ENCODE measurements at places on chromosomes 1 and 21.
A peak's percentile ranks its signal among the peaks of the same experiment; 100 is the strongest.

GRCh38 chr1:51966559-51966958, 23.9 kb downstream of the RAB3B start:
- no peak for DNase-seq

GRCh38 chr21:41612674-41613532, 104.9 kb upstream of the TMPRSS2 start:
- DNase-seq = peak; percentile 86

GRCh38 chr1:228500143-228500734, 13.1 kb downstream of the RNF187 start:
- DNase-seq = no peak

DNA sequence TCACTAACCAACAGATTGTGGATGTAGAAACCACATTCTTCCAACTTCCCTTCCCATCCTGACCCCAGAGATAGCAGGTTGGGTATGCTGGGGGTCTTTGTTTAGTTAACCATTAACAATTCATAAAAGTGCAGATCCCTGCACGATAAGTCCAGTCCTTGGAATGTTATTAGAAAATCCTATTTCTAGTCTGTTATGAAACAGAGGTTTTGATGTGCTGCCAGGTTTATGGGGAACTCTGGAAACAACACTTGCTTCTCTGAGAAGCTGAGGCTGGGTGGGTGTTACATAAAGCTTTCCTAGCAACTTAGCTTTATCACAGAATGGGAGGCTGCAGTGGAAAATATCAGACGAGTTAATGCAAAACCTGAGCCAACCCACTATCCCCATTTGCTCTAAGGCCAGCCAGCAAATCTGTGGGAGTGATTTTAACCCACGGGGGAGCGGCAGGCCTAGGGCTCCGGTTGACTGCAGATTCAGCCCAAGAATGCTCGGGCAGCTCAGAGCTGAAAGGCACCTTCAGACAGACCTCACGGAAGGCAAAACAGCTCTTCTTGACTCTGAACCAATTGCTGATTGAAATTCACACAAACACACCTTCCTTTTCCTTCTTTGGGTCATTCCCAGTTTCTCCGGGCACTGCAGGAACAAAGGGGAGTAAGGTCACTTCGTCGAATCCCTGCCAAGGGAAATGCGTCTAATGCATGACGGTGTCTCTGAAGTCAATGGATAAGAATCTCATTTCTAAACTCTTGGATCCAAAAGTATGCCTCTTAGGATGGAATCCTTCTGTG, 111.7 kb upstream of the IRF2BP2 start:
- no peak for DNase-seq

DNA sequence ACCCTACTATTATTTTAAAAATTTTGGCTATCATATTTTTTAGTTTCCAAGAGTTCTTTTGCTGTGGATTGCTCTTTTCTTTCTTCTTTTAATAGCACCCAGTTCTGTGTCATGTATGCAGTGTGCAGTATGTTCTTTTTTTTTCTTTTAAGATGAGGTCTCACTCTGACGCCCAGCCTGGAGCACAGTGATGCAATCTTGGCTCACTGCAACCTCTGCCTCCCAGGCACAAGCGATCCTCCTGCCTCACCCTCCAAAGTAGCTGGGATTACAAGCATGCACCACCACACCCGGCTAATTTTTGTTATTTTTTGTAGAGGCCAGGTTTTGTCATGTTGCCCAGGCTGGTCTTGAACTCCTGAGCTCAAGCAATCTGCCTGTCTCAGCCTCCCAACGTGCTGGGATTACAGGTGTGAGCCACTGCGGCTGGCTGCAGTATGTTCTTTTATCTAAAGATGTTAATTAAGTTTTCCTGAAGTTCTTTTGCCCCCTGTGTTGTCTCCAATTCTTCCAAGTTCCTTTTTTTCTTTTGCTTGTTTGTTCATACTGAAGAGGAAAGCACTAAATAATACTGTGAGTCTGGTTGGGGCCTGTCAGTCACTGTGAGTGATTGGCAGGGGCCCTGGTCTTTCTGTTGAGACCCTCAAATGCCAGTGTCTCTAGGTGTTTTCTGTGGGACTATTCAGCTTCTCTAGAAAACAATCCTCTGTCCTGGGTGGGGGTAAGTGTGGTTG, 17.5 kb upstream of the TTC22 start:
- DNase-seq = no peak

DNA sequence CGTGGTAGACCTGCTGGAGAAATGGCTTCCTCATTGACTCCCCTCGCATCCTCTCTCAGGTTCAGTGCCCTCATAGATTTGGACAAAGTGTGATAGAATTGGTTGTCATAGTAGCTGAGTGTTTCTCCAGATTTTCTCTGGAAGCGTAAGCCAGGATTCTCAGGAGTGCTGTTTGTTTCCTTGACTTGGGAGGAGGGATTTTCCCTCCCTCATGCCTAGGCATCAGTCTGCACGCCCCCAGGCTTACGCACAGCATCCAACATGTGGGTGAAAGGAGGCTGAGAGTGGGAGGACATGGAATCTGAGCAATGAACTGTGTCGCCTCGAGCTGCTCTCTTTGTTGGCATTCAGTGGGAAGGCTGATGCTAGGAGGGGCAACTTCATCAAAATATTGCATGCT, 503.5 kb downstream of the LTN1 start:
- DNase-seq = no peak

DNA sequence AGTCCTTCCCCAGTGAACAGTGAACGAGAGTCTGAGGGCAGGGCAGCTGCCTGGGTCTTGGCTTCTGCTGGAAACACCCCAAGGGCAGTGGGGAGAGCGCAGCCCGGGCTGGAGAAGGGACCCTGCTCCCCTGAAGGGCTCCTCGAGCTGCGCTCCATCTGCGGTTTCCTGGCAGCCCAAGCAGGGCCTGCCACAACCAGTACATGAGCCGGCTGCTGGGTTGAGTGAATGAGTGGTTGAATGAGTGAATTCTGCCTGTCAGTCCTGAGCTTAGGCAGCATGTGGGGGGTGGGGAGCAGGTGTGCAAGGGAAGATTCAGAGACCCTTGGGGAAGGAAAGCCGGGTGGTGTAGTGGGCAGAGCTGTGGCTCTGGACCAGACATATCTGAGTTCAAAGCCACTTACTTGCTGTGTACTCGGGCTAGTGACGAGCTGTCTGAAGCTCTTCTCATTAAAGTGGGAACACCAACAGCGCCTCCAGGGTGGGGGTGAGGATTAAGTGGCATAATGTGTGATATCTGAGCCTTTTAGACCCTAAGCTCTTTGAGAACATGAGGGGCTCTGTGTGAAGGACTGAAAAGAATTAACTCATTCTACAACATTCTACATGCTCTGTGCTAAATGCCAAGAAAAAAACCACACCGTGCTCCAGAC, 3.7 kb downstream of the OPRD1 start:
- DNase-seq = no peak

DNA sequence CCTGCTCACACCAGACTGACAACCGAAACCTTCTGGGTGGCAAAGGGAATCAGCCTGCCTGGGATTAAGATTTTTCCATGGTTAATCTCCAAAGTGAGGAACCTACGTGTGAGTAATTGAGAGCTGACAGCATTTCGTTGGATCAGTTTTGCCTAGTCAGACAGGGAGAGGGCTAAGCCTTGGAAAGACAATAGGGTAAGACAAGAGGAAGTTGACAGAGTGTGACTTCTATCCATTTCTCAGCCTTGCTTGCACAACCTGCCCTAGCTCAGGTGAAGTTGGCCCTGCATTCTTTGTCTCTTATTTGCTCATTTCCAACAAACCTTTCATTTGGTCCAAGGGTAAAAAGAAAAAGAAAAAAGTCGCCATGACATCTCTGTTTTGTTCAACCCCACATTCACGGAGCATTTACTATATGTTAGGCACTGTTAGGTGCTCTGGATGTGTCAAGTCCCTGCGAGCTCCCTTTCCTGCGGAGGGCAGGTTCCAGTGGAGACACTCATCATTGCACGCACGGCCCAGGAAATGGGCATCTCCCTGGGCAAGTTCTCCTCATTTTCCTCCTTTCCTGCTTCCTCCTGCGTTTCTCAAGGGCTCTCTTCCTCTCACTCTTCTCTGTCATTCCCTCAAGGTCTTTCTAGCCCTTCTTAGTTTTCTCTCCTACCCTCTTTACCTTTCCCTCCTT, 23.3 kb downstream of the KIRREL1 start:
- DNase-seq = no peak

DNA sequence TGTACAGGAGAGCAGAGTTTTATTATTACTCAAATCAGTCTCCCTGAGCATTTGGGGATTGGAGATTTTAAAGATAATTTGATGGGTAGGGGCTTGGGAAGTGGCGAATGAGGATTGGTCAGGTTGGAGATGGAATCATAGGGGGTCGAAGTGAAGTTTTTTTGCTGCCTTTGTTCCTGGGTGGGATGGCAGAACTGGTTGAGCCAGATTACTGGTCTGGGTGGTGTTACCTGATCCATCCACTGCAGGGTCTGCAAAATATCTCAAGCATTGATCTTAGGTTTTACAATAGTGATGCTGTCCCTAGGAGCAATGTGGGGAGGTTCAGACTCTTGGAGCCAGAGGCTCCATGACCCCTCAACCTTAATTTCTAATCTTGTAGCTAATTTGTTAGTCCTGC, 108.8 kb downstream of the BACH1 start:
- no peak for DNase-seq

GRCh38 chr1:33015216-33015615, 21.5 kb downstream of the AK2 start:
- no peak for DNase-seq

DNA sequence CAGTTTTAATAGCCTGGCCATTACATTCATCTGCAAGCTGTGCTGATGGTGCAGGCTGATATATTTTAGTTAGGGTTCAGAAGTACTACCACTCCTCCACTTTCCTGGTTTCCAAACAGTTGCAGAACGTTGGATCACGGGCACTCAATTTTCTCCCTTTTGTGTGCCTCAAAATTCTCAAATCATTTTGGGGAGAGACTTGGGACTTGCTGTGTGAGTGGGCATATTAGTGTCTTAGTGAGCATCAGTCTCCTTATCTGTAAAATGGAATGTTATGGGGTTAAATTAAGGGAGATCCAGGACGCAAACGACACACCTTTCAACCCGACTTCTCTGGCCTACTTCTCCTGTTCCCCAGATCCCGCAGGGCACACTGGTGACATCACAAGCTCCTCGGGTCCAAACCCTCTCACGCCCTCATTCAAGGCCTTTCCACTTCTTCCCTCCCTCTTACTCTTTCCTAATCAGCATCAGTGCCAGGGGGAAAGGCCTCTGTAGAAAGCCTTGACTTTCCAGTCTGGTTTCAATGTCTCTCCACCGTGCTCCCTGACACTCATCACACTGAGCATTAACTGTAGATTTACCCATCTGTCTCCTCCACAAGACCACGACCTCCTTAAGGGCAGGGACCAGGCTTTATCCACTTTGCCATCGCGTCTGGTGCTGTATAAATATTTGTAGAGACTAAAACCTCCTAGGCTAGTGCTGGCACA, 1.2 kb downstream of the PIGP start:
- no peak for DNase-seq

GRCh38 chr1:39016604-39017171, 9.5 kb upstream of the NDUFS5 start:
- DNase-seq = no peak

DNA sequence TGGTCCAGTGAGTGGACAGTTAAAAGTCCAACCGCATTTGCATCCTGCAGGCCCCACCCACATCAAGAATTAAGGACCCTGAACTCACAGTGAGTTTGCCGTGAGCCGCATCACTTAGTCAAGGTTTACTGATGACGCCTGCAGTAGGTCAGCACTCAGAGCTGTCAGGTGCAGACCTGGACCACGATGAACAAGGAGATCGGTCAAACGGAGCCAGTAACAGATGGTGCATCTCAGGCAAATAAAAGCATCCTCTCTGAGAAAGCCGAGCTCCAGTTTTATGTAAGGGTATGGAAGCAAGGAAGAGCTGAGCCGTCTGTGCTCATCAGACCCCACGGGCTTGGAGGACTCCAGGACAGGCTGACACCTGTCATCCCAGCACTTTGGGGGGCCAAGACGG, 4.5 kb downstream of the PRDM15 start:
- no peak for DNase-seq

- DNase-seq = peak; percentile 38
Measured at GRCh38 chr1:42922687-42923366, 35.8 kb downstream of the SLC2A1 start.

DNA sequence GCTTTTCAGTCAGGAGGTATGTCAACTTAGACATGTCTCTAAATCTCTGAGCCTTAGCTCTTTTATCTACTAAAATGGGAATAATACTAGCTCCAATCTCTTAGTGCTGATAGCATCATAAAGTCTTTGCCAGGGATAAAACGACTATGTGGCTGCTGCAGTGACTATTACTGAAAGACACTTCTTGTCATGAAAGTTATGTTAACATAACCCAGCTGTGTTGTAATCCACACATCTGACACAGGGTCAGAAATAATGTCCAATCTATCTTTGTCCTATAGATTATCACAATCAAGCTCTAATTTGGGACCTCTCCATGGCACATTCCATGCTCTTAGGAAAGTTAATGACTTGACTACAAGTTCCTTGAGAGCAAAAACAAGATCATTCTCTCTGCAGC, 62.8 kb downstream of the JAK1 start:
- DNase-seq = no peak

DNA sequence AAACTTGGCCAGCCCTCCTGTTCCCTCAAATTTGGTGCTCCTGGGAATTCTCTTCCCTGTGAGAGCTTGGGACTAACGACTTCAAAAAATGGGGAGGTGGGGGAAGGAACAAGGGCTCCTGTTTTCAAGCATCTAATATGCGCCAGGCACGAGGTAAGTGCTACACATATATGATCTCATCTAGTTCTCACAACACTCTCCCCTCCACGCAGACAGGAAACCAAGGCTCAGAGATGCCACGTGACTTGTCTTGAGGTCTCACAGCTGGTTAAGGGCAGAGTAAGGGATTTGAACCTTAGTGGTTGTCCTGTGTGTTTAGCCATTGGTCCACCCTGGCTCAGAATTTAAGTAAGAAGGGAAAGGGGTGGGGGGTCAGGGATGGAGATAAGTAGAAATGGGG, 125.9 kb downstream of the DMRTB1 start:
- no peak for DNase-seq

GRCh38 chr1:174160603-174161002, 1.3 kb downstream of the RABGAP1L start:
- no peak for DNase-seq

DNA sequence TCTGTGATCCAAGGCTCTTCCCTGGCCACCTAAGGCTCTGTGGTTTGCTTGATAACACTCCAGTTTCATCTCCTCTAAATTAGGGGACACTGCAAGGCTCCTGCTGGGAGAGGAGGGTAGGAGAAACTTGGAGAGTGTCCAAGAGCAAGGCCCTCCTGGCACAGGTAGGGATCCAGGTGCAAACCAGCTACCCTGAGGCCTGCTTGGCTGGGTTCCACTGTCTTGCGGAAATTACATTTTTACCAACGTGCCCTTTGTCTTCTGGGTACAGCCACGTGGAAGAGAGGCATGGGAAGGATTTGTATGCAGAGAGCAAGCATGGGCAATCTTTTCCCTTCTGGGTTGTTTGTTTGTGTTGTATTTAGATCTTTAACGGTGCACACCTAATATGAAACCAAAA, 132.5 kb downstream of the PRDM2 start:
- DNase-seq = no peak

- DNase-seq = no peak
Measured at GRCh38 chr1:9426291-9426711, 113.0 kb upstream of the SLC25A33 start.

DNA sequence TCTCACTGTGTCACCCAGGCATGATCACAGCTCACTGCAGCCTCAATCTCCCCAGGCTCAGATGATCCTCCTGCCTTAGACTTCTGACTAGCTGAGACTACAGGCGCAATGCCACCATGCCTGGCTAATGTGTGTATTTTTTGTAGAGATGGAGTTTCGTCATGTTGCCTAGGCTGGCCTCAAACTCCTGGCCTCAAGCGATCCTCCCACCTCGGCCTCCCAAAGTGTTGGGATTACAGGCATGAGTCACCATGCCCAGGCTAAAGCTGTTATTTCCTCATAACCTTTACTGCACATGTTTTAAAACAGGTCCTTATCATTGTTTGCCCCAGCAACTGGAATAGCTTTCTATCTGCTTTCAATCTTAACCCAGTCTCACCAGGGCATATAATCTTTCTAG, 2.9 kb downstream of the SARS1 start:
- no peak for DNase-seq
